ENCODE measurements at places on chromosomes 2 and 18. TPM values are rescaled to one million over a fixed set of nuclear protein-coding genes. Genes with fewer than 3 reads are reported as not detected.

GRCh38 chr2:134401081-134401497 is 147.2 kb downstream of the MGAT5 start:
- no peak for DNase-seq

DNA sequence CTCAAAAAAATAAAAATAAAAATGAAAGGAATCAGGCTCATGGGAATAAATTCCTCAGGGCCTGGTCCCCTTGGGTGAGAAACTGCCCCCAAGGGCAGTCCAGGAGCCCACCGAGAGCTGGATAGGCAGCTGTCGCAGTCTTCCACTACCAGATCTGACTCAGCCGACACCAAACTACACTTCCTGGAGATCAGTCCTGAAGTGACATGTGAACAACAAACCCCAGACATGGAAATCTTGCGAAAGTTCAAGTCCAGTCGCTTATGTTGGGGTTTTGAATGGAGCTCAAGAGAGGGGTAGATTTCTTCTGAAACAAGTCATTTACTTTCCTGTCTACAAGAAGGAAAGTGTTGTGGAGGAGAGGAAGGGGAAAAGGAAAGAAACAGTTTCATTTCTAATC is 12.9 kb downstream of the ADCY3 start:
- DNase-seq, result no peak

DNA sequence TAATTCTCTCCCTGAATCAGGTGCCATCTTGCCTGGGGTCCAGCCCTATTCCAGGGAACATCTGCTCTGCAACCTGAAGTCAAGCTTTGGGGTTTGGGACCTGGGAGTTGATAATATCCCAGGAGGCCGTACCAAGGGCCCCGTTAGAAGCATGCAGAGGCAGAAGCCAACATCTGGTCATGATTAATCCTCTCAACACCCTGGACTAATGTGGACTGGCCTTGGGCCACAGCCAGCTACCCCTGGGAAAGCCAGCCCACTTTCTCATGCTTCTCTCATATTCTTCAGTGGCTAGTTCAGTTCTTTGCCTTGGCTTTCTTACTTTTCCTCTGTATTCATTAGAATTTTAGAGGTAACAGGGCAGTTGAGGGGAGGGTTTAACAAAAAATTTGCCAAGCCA is 515.6 kb upstream of the NRP2 start:
- DNase-seq, result no peak

DNA sequence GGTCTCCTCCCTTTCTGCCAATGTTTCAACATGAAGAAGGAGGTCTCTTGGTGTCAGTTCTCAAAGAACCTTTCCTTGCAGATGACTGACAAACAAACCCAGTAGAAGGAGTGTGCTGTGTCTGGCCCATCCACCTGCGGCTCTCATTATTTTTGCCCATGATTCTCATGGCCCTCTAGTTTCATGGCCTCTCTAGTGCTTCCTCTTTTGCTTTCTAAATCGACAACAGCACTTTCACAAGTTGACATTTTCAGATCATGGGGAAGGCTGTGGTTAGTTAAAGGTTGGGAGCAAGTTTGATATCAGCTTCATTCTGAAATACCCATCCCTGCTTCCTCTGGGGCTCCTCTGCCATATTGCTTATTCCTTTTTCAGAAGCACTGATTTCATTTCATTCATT is 805.2 kb downstream of the SLC4A3 start:
- no peak for DNase-seq

DNA sequence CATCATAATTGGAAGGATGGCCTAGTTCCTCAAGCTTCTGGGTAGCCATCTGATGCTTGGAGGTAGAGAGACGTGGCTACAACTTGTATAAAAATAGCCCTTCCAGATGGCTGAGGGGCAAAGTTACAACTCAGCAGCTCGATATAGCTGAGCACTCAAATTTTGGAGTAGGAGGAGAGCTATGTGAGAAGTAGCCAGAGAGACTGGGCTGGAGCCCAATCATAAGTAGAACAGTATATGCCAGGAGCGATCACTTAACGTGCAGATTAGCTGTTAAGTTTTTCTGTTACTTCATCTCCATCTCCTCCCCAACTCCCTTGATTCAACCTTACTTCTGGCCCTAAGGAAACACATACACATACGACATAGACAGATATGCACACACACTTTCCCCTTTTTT is 28.8 kb downstream of the CNRIP1 start:
- no peak for DNase-seq

DNA sequence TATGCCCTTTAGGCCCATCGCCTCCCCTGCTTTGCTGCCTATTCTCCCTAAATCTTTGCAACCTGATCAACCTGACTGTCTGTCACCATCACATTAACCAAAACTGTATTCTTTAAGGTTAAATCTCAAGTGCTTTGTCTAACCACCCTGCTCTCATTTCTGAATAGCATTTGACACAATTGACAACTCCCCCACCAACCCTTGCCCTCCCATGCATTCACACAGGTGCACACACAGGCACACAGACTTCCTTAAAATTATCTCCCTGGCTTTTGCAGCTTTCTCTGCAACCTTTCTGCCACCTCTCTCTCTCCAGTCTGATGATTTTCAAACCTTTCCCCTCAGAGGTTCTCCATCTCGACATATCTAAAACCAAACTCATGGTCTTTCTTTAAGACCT is 64.6 kb upstream of the ST8SIA3 start:
- DNase-seq, result no peak

DNA sequence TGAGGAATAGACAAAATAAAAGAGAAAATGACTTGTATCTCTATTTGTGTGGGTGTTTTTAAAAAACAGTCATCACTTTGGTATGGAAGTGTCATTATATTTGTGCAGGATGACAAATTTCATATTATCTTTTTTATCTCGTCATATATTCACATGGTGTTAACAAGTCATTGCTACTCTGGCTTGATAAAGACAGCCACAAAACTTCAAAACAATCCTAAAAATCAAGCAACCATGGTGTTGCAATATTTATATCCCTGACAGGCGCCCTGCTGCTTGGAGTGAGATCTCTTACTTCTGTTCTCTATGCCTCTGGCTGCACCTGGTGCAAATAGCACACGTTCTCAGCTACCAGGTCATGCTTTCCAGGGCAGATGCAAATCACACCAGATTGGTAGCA is 278.0 kb upstream of the EPHA4 start:
- no peak for DNase-seq

The GTF2A1L gene
- not detected for polyA plus RNA-seq

The VWA3B gene
- polyA plus RNA-seq, result 0.43 TPM

The ZBTB7C gene
- 14.0 TPM for polyA plus RNA-seq

DNA sequence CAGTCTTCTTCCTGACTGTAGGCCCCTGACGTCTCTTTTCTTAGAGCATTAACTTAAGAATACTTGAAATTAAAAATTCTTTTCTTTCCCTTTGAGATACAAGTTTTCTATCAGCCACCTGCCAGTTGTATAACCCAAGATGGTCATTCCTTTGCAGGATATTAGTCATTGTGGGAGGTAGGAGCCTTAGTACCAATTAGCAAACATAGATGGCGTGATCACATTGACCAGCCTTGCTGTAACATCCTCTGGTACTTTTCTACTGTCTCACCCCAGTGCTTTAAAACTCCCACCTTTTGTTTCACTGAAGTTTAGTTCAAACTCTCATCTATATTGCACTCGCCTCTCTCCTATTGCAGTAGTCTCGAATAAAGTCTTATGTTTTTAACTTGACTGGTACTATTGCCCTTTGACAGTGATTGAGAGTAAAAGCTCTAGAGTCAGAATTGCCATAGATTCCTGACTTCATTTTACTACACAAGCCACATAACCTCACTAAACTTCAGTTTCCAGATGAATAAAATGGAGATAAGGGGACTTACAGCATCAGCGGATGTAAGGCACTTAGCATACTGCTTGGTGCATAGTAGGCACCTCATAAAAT is 74.1 kb downstream of the VRK2 start:
- DNase-seq, result no peak

- no peak for DNase-seq
These were observed 122.2 kb downstream of the TANC1 start for GRCh38 chr2:159090514-159091201.

DNA sequence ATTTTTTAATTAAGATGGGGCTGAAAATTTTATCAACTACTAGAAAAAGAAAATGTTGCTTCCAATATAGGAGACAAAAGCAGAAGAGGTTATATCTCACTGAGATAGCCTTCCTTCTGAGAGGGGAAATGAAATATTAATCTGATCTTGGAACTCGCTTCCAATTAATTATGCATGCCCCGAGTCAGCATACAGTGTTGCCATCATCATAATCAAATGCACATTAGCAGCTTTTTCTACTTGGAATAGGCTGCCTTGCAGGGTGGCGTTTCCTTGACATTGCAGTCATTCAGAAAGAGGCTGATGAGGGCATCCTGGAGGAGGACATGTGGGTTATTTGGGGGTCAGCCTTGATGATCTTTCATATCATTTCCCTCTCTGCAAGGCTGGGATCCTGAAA is 18.4 kb upstream of the RPL37A start:
- DNase-seq, result no peak

GRCh38 chr2:196511258-196512168 is 128.0 kb upstream of the CCDC150 start:
- DNase-seq, result no peak

The UGT1A7 gene
- polyA plus RNA-seq, result not detected

GRCh38 chr2:58768715-58769080 is 527.6 kb upstream of the FANCL start:
- no peak for DNase-seq

DNA sequence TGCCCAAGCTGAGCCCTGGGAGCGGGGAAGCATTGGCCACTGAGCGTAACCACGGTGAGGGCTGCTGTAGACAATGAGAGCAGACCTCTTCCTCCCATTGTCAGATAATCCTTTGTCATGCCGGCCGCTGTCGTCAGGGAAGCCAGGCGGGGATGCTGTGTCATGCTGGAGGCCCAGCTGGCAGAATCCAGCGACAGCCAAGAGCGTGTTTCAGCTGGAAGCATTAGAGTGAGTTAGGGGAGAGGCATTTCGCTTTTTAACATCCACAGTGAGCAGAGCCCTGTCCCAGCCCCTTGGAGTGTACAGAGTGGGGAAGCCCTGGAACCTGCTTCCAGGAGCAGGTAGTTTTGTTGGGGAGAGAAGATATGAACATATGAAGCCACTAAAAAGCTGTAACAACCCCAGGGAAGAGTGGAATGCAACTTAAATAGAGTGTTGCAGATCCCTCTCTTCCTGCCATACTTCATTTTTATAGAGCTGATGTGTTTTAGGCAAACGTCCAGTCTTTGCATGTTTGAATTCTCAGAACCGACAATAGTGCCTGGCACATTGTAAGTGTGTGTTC is 7.0 kb downstream of the CTIF start:
- peak; percentile 69 for DNase-seq

- peak; percentile 1 for DNase-seq
These were observed 789.7 kb upstream of the SLC39A10 start for GRCh38 chr2:194867328-194867727.

All from renal pelvis (tissue), 12 donors.